Stimulated activated CD8-positive, alpha-beta memory T cell treated with anti-CD3 and anti-CD28 coated beads, Interleukin-7, amount 100 ng/mL, for 4 hours (primary cell): ENCODE measurements at places on chromosomes 11 and 22.

- no peak for DNase-seq
Measured at GRCh38 chr11:17596310-17596669, 49.2 kb downstream of the OTOG start.

- no peak for DNase-seq
Measured at GRCh38 chr11:56659755-56660154, 3.7 kb upstream of the OR5AR1 start.

DNA sequence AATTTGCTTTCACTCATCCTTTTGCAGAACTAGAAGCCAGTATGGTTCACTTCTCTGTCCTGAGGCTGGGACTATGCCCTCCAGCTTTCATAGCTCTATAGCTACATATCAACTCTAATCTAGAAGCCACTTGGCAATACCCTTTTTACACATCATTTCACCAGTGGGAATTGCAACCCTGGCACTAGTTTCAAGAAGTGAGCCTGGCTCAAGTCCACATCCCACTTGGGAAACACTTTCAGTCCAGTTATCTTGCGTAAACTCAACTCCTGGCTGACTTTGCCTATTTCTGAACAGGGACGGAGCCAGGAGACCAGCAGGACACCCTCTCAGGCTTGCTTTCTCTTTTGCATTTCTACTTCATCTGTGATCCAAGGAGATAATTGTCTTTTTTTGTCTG lies 19.9 kb upstream of the FAT3 start:
- no peak for DNase-seq

DNA sequence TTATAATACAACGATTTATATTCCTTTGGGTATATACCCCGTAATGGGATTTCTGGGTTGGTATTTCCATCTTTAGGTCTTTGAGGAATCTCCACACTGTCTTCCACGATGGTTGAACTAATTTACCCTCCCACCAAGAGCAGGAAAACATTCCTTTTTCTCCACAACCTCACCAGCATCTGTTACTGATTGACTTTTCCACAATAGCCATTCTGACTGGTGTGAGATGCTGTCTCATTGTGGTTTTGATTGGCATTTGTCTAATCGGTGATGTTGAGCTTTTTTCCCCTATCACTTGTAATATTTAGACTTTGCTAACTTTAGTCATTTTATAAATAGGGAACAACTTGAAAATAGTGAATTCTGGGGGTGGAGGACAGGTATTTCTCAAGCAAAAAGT lies 58.1 kb downstream of the PPFIA1 start:
- no peak for DNase-seq

GRCh38 chr11:61773356-61773755 lies 19.0 kb downstream of the TMEM258 start:
- DNase-seq: no peak

DNA sequence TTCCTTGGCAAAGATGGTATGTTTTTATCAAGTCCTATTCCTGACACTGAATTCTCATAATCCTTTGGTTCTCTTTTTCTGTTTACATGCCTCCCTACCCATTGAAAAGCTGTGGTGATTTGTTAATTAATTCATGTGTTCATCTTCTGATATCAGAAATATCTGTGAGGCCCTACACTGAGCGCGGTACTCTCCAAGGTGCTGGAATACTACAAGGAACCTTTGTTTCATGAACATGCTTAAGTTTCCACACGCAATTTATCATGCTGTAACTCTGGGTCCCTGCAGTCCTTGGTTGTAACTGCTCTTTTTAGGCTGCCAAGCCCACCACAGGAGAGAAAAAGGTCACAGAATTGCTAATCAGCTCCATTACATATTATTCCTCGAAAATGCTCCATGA lies 331.8 kb downstream of the FAT3 start:
- DNase-seq: no peak

DNA sequence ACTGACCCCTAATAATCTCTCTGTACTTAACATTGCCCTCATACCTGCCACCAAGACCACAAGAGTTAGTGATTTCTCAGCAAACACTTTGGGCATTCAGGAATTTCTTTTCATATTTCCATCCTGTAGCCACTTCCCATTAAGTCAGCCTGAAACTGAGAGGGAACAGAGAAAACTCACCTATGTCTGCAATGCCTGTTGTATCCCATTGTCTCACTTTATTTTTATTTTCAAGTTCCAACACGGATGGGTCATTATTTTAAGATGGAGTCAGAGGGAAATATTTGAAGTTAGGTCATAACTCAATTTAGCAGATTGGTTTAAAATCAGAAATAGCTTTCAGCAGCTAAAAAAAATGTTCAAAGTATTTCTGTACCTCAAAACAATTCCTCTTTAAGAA lies 937.8 kb upstream of the CHORDC1 start:
- DNase-seq: no peak

DNA sequence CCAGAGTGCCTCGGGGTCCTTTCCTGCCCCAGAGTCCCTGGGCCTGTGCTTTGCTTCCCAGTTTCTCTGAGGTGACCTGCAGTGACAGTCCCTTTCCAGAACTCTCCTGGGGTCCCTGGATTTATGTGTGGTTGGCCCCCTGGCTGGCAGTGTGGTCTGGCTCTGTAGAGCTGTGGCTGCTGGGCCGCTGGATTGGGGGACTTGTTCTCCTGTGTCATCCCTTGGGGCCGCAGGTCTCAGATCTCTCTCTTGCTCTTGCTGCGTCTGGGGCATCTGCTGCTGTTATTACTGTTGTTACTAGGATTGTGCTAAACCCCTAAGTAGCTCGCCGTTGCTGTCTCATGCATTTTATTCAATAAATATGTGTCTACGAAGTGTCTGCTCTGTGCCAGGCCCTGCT lies 31.9 kb downstream of the FAM83F start:
- no peak for DNase-seq
